ENCODE measurements at places on chromosomes 7 and 10. TPM values are rescaled to one million over a fixed set of nuclear protein-coding genes. Genes with fewer than 3 reads are reported as not detected.

Gene NPVF
- not detected for total RNA-seq

Gene SLC26A5
- 3.0 TPM for total RNA-seq

Gene NUDT13
- 2.3 TPM for total RNA-seq

Gene CYP26C1
- 0.31 TPM for total RNA-seq

Gene CALML3
- not detected for total RNA-seq

Gene ADRB1
- not detected for total RNA-seq
